ENCODE measurements at places on chromosomes 5 and 9.

DNA sequence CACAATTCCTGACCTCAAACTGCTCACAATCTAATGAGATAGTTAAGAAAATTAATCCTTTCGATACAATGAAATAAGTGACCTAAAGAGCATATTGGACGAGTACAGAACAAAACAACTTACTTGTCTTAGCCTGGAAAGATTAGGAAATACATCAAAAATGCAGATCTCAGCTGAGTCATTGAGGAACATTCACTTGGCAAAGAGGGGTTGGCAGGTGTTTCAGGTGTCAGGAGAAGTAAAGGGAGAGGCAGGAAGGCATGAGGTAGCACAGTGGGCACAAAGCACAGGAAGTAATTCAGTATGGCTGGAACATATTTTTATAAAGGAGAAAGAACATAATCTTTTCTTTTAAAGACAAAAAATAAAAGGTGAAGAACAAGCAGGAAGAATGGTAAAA, 628.8 kb upstream of the RGMB start:
- no peak overlapping the region for H3K4me3 ChIP-seq
- DNase-seq: no peak
- H3K27ac ChIP-seq: no peak overlapping the region
- no peaks in the 10 kb centered on the region for H3K27me3 ChIP-seq
- no peaks in the 10 kb centered on the region for H3K36me3 ChIP-seq
- no peaks in the 10 kb centered on the region for H3K4me1 ChIP-seq

GRCh38 chr5:79297661-79298060, 61.7 kb downstream of the JMY start:
- H3K4me1 ChIP-seq: no peaks in the 10 kb centered on the region
- no peak overlapping the region for H3K4me3 ChIP-seq

GRCh38 chr9:111992523-111992922, 95.9 kb downstream of the UGCG start:
- peaks cover 9% of the 10 kb centered on the region for H3K36me3 ChIP-seq
- peaks cover 55% of the 10 kb centered on the region for H3K4me1 ChIP-seq
- H3K27me3 ChIP-seq: no peaks in the 10 kb centered on the region
- peak overlapping the region; percentile 53 for H3K4me3 ChIP-seq
- peak overlapping the region; percentile 93 for H3K27ac ChIP-seq

- DNase-seq: no peak
- H3K4me3 ChIP-seq: no peak overlapping the region
- peaks cover 26% of the 10 kb centered on the region for H3K36me3 ChIP-seq
- peaks cover 5% of the 10 kb centered on the region for H3K4me1 ChIP-seq
These were observed 4.1 kb downstream of the LRSAM1 start for GRCh38 chr9:127455324-127455992.

DNA sequence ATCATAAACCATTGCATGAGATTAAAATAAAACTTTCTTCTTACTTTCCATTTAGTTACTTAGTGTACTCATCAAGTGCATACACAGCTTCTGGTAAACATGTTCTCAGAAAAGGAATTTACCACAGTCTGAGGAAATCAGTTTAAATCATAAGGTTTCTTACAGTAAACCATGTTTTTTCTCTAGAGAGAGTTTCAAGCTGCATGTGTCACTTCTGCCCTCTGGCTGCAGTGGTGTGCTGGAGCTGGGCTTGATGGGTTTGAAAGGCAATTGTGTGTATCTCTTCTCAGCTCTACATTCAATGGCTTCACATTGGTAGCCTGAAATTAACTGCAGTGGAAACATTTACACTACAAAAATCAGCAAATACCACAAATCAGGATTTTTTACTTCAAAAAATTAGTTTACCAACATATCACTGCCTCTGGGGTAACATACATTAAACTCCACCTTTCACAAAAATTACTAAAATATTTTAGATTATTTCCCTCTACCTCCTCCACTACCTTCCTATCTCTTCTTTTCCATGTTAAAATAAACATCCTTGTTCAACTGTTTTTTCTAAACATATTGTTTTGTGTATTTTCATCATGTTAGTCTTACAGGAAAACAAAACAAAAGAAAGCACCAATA, 414.3 kb downstream of the ANXA1 start:
- H3K27me3 ChIP-seq: no peaks in the 10 kb centered on the region
- no peak for DNase-seq
- H3K27ac ChIP-seq: no peak overlapping the region
- no peaks in the 10 kb centered on the region for H3K4me1 ChIP-seq
- H3K4me3 ChIP-seq: no peak overlapping the region

- peaks cover 7% of the 10 kb centered on the region for H3K27me3 ChIP-seq
These were observed 256.7 kb downstream of the NDUFS4 start for GRCh38 chr5:53817183-53817582.

GRCh38 chr5:65126542-65127069, 355.1 kb downstream of the ADAMTS6 start:
- peaks cover 4% of the 10 kb centered on the region for H3K4me1 ChIP-seq
- no peak for DNase-seq
- H3K27ac ChIP-seq: no peak overlapping the region

DNA sequence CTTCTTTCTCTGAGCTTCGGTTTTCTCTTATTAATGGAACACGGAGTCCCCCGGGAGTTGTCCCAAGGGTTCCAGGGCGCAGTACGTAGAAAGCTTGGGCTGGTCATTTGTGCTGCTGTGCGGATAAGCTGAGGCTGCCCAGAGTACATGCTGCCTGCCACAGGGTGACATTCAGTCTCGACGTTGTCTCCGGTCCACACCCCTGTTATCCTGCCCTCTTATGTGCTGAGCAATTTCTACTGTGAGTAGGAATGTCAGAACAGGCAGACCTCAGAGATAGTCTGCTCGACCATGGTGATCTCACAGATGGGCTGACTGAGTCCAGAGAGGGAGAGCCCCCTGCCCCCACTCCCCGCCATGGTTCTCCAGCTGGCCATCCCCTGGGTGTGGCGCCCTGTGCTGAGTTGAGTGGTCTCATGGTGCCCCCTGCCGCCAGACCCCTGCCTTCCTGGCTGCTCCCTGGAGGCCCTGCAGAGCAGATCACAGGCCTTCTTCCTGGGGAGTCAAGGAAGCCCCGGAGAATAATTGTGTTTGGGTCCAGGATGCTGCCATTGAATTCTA, 124.0 kb downstream of the RGS3 start:
- DNase-seq: peak; percentile 22
- H3K4me3 ChIP-seq: no peak overlapping the region
- H3K36me3 ChIP-seq: peaks cover 37% of the 10 kb centered on the region

GRCh38 chr5:142059304-142059940, 46.6 kb upstream of the GNPDA1 start:
- DNase-seq: no peak
- no peaks in the 10 kb centered on the region for H3K27me3 ChIP-seq
- H3K4me1 ChIP-seq: peaks cover 23% of the 10 kb centered on the region
- H3K27ac ChIP-seq: no peak overlapping the region
- H3K4me3 ChIP-seq: no peak overlapping the region

GRCh38 chr5:169563369-169563768, 20.2 kb upstream of the SPDL1 start:
- H3K4me1 ChIP-seq: no peaks in the 10 kb centered on the region
- H3K27ac ChIP-seq: no peak overlapping the region
- H3K4me3 ChIP-seq: no peak overlapping the region
- DNase-seq: no peak

DNA sequence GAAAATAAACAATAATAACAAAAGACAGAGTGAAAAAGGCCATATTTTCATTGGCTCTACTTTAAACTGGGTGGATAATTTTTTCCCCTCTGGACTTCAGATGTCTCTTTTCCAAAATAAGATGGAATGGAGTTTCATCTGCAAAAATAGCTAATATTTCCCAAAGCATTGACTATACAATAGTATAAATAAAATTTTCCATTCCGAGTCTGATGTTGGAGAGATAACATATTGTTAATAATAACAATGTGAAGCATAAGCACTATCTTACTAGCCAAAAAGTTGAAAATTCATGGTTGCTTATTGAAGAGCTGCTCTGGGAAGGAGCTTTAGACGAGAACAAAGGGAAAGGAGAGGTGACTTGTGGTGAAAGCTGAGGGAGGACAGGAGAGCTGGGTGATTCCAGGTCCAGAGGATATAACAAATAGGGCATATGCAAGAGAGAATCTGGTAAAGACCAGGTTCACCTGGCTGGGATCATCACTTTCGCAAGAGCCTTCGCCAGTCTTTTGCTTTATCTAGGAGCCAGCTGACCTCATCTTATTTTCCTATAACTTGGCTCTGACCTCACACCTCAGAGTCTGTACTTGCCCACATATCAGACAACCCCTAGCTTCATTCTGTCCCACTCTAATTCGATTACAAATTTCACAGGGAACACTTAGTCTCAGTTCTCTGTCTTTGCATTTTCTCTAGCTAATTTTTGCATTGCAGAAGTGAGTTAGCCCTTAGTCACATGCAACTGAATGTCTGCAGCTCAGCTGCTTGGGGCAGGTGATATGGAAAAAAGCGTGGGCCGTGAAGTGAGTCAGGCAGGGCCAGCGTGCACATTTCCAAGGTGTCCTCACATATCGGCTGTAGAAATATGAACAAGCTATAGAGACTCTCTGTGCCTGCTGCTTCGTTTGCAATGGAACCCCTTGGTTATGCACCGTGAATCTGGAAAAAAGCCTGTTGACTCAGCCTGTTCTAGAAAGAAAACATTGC, 7.6 kb upstream of the ZNF474 start:
- H3K4me3 ChIP-seq: no peak overlapping the region
- no peaks in the 10 kb centered on the region for H3K36me3 ChIP-seq
- peaks cover 7% of the 10 kb centered on the region for H3K4me1 ChIP-seq

GRCh38 chr9:114935119-114935518, 4.7 kb upstream of the TNFSF8 start:
- H3K27ac ChIP-seq: no peak overlapping the region
- H3K27me3 ChIP-seq: no peaks in the 10 kb centered on the region
- DNase-seq: no peak
- H3K4me3 ChIP-seq: no peak overlapping the region

- H3K27ac ChIP-seq: peak overlapping the region; percentile 97
- DNase-seq: no peak
- H3K4me1 ChIP-seq: peaks cover 85% of the 10 kb centered on the region
- H3K4me3 ChIP-seq: peak overlapping the region; percentile 87
- peaks cover 70% of the 10 kb centered on the region for H3K36me3 ChIP-seq
These were observed 4.1 kb downstream of the AKNA start for GRCh38 chr9:114383521-114384231.
